ENCODE measurements at places on chromosomes 1 and 21. TPM values are rescaled to one million over a fixed set of nuclear protein-coding genes. Genes with fewer than 3 reads are reported as not detected.

DNA sequence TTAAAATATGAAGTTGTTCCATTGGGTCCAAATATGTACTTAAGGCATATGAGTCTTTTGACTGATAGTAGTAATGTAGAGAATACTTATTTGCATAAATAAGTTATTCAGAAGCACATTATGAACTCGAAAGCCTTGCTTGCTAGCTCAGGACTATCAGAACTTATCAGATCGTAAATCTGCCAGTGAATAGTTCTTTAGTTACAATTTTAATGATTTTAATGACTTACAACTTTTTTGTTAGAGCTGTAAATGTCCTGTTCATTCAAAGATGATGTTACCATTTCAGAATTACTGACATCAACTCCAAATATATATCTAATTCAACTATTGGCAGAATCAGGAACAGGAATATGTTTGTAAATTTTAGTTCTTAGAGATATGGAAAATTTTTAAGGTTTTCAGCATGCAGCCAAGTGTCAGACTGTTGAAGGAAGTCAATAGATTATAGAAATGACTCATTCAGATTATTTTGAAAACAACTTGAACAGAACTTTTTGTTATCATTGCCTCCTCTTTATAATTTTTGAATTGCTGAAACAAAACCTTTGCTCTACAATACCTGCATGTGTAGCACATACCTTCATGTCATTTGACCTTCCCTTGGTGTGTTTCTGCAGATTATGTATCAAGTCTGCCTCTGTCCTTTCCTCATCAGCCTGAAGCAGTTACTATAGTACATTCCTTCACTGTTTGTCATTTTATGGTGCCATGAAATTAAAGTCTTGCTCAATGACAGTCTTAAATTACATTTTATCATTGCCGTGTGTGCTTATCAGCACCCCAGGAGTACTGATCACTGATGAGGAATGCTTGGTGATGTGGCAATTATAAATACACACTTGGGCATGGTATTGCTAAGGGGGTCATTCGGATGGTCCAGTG lies 44.9 kb downstream of the LRRC8D start:
- DNase-seq: no peak

Gene HAO2
- not detected for polyA plus RNA-seq

DNA sequence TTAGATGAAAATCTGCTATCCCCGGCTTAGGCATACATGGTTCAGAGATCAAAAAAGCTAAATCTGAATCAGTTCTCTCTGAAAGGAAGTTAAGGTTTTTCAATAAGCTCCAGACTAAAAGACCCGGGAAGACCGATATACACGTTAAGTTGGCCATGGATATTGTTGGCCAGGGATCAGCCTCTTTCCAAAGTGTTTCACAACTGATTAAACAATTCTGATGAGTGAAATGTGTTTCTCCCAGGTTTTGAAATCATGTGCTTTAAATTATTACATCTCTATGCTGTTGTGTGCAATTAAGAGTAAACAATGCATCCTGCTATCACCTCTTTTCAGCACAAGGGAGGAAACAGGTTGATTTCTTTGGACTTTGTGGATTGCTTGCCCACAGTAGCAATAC lies 23.7 kb upstream of the GNG12 start:
- DNase-seq: no peak

Gene VWA5B1
- 0.22 TPM for polyA plus RNA-seq

Gene TDRD5
- polyA plus RNA-seq: 0.55 TPM

- no peak for DNase-seq
Measured at GRCh38 chr1:89780721-89781120, 40.1 kb upstream of the LRRC8D start.

DNA sequence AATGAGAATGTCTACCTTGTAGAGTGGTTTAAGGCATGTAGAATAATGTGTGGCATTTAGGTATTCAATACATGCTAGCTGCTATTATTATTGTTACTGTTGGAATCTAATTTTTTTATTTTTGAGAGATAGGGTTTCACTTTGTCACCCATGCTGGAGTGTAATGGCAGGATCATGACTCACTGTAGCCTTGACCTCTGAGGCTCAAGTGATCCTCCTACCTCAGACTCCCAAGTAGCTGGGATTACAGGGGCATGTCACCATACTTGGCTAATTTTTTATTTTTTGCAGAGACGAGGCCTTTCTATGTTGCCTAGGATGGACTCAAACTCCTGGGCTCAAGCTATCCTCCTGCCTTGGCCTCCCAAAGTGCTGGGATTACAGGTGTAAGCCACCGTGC lies 61.9 kb downstream of the EPB41 start:
- DNase-seq: no peak

All from sigmoid colon (tissue), 7 donors.